Cardiac septum (tissue), 1 donor: ENCODE measurements at places on chromosomes 16 and 17. TPM values are rescaled to one million over a fixed set of nuclear protein-coding genes. Genes with fewer than 3 reads are reported as not detected.

The TSEN54 gene
- total RNA-seq = 7.7 TPM

The SEZ6L2 gene
- 1.2 TPM for total RNA-seq

The TBC1D3C gene
- total RNA-seq = not detected

The GJC1 gene
- 32.0 TPM for total RNA-seq

The KIF19 gene
- total RNA-seq = 0.08 TPM

The CBX8 gene
- 5.7 TPM for total RNA-seq

GRCh38 chr17:72249441-72249840 lies 128.6 kb downstream of the SOX9 start:
- DNase-seq = no peak

- DNase-seq = no peak
Observed at GRCh38 chr16:65123396-65124211, 1.7 kb upstream of the CDH11 start.
